Stimulated activated CD4-positive, alpha-beta T cell treated with anti-CD3 and anti-CD28 coated beads, Interleukin-4, amount 100 ng/mL, for 24 hours (primary cell): ENCODE measurements at places on chromosomes 3 and 15.

GRCh38 chr15:64902863-64903262 lies 8.8 kb upstream of the ANKDD1A start:
- DNase-seq = no peak

DNA sequence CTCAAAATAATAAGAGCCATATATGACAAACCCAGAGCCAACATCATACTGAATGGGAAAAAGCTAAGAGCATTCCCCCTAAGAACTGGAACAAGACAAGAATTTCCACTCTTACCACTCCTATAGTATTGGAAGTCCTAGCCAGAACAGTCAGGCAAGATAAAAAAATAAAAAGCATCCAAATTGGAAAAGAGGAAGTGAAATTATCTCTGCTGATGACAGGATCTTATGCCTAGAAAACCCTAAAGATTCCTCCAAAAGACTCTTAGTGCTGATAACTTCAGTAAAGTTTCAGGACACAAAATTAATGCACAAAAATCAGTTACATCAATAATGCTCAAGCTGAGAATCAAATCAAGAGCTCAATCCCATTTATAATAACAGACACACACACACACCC lies 45.9 kb upstream of the SLC2A2 start:
- DNase-seq = no peak

DNA sequence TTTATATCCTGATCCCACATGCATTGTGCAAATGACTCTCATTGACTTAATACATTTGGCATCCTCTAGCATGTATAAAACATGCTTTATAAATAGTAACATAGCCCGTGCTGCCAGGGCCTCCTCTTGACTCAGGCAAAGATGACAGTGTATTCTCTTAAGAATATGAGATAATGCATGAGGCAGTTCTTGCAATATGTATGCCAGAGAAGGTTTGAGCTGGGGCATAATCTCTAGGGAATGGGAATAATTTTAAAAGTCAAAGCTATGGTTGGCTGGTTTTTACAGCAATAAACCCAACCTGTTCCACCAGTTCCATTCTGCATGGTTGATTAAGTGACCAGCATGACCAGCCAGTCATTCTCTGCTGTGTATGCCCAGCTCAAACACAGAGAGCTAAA lies 179.0 kb upstream of the PFN2 start:
- no peak for DNase-seq

- no peak for DNase-seq
These were observed 258.5 kb downstream of the PDCD6IP start for GRCh38 chr3:34056951-34057390.

DNA sequence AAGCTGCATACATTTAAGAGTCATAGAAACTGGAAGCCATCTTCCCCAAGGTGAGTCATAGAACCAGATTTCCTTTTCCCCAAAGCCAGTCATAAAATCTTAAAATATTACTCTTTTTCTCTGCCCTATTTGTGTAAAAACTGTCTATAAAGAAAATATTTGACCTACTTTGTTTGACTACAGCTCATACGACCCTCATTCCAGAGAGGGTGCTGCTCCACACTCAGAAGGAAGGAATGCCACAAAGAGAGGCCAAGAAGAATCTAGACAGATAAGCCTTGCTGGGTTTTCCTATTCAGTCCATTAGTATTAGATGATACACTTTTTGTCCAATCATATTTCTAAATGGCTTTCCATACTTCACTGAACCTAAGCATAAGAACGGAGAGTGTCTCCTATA lies 671.6 kb upstream of the SGO1 start:
- no peak for DNase-seq

- no peak for DNase-seq
These were observed 160.2 kb downstream of the FOXP1 start for GRCh38 chr3:71423151-71423906.

- no peak for DNase-seq
These were observed 302.7 kb upstream of the KCNMB2 start for GRCh38 chr3:178233371-178234071.

DNA sequence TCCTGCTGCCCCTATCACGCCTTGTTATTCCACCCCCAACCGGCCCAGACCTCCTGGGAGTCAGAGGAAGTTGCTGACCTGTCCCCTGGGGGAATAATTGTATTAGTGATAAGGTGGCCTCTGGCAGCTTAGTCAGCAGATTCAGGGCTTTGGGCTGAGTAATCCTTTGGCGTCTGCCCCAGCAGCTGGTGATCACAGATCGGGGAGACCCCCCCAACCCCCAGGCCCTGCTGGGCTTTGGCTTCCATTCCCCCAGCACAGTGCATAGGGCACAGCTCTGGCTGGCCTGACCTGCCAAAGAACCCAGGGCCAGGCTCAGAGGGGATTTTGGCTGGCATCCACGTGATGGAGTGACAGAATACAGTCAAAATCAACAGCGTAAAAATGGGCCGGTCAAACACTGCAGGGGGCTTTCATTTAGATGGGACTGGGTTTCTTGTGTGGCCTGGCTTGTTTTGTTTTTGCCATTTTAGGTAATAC lies 3.9 kb upstream of the NR2E3 start:
- DNase-seq = no peak
